NCI-H2171 (cell line): ENCODE measurements at places on chromosomes 3 and 15.
A peak's percentile ranks its signal among the peaks of the same experiment; 100 is the strongest.

GRCh38 chr3:142021127-142021526, 128.2 kb downstream of the TFDP2 start:
- DNase-seq = no peak

DNA sequence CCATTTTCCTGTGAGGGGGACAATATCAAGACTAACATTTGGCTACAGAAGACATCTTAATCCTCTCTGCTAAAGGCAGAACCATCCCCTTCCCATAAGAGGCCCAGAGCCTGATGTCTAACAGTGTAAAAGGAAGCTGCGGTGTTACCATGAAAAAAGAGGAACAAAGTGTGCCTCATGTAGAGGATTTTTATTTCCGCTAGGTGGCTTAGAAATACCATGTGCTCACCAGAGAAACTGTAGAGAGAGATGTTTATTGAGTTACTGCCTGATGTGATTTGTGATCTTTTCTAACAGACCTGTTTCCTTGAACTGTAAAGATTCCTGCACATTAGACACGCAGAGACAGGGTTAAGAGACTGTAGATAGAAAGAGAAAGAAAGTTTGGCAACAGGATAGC, 22.0 kb downstream of the OR5H15 start:
- DNase-seq = no peak

DNA sequence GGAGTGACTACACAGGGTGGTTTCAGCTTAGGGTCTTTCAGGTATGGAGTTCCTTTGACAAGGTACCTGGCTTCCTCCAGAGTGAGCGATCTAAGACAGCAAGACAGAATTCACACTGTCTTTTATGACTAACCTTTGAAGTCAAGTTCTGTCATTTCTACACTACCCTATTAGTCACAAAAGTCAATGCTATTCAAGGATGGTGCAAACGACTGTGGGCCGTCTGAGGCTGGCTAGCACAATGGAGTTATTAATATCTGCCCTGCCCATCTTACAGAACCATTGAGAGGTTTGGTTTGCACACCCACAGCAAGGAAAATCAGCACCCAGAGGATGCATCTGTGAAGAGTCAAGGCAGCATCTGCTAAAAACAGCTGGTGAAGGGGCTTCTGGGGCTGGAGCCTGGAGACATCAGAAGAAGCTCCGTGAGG, 62.9 kb upstream of the XCR1 start:
- DNase-seq = no peak

GRCh38 chr15:70463453-70463834, 299.9 kb downstream of the UACA start:
- no peak for DNase-seq

GRCh38 chr3:140832883-140833282, 108.8 kb upstream of the SLC25A36 start:
- DNase-seq = no peak

DNA sequence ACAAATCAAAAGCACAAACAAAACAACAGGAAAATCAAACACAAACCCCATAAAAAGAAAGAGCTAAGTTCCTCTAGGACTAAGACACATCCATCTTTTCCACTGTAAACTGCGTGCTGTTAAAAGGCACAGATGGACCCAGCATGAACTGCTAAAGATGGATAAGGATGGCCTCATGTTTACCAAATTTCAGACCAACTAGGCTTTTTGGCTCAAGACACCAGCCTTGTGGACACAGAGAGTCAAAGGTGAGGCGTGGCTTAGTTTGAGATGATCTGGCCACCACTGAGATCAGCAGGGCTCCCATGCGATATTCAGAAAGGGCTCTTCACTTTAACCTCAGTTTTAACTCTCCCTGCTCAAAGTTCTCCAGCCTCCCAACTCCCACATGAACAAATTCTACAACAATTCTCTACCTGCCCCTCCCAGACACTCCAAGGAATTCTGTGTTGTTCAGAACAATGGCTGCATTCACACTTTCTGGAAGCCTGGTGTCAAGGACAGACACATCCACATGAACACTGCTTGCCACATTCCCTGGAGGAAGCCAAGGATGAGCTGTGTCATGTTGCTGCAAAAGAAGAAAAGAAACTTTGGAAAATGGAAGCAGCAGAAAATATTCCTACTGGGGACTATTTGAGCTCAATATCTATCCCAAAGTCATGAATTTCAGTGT, 198.4 kb upstream of the LRRN1 start:
- DNase-seq = no peak

GRCh38 chr3:36906504-36907149, 38.2 kb downstream of the TRANK1 start:
- no peak for DNase-seq

DNA sequence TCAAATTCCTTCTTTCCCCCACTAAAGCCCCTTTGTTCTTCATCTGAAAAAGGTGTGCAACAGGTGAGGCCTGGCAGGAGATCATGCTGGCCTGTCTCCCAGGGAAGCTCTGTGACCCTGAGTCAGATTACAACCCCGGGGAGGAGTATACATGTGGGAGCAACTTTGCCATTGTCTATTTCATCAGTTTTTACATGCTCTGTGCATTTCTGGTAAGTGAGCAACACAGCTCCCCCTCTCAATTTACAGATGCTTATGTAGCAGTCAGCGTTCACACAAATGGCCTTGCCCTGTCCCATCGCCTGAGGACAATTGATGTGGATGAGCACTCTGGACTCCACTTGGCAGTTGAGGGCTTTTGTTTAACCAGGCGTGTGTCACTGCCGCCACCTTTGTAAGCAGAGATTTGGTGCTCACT, 70.4 kb downstream of the CHDH start:
- no peak for DNase-seq

GRCh38 chr3:194572143-194572789, 61.0 kb downstream of the TMEM44 start:
- no peak for DNase-seq

GRCh38 chr15:27260523-27260922, 289.5 kb downstream of the GABRG3 start:
- peak; percentile 71 for DNase-seq

DNA sequence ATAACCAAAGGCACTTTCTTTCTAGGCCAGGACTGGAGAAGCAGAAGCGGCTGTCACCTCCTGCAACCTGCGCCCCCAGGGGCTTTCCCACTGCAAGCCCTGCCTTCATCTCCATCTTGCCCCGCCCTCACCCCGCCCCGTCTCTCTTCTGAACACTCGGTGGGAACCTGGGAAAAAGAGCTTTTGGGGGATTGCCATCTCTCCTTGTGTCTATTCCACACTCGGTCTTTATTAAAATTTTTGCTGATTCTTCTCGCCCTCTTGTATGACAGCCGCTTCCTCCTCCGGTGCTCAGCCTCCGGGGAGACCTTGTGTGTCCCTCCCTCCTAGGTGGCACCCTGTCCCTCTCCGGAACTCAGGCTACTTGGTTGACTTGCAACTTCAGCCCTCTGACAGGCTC, 41.9 kb upstream of the SPESP1 start:
- DNase-seq = no peak

- no peak for DNase-seq
These were observed 315.4 kb downstream of the OXSM start for GRCh38 chr3:26105261-26105660.

- DNase-seq = no peak
These were observed 60.5 kb downstream of the SH3BP5 start for GRCh38 chr3:15271785-15272381.

- DNase-seq = no peak
These were observed 914.9 kb downstream of the ZPLD1 start for GRCh38 chr3:103349760-103350159.

DNA sequence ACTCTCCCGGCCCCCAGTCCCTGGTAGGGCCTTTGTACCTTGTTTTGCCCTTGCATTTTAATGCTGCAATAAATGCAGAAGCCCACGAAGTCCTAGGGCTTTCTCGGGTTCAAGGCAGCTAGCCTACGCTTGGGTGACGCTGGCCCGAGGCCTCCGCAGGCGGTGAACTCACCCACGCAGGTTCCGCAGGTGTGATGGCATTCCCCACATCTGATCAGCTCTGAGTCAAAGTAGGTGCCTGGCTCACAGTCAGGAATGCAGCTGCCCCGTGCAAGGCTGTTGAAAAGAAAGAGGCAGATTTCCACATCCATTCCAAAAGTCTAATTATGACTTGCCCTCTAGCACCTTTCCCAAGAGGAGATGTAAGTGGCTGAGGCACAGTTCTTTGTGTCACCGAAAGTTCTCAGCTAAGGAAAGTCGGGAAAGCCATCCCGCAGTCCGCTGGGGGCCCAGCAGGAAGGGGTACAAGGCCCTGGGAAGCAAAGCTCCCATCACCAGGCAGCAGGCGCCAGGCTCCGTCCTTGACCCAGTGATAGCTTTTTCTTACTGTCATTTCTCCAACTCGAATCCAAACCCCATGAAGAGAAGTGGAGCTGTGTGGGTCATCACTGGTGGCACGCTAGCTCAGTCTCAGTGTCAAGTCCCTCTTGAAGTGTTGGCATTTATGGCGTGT, 23.2 kb upstream of the SNRPA1 start:
- DNase-seq = no peak
